Mesendoderm (in vitro differentiated cells): ENCODE measurements at places on chromosomes 16 and 17.

DNA sequence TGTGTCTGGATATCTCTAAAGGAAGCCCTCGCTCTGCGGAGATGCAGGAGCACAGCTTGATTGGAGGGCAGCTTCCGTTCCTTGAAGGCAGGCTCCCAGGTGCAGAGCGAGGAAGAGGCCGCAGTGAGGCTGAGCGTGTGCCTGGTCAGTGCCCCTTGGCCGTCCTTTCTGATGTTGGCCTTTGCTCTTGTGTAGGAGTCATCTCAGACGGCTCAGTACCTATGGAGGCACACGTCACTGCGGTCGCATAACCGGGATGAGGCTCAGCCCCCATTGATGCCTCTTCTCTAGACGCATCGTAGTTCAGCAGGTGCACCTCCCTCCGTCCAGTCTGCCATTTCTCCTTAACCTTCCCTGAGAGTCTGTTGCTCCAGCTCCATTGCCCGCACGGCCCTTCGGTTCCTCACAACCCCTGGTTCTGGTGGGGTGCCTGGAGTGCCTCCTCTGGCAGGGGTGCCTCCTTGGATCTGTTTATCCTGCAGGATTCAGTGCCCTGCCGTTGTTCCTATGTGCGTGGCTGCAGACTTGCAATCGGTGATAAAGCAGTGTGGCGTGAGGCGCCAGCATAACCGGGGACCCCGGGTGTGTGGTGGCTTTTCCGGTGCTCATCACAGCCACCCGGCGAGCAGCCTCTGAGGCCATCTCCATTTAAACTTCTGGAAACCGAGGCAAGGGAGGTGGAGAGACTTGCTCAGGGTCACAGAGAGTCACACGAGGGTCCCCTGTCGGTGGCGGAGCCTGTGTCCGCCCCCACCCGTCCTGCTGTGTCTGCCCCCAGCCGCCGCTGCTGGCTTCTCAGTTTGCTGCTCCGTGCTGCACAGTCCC is 188.8 kb upstream of the CHMP6 start:
- no peak for DNase-seq

GRCh38 chr16:2708955-2709587 is 11.0 kb downstream of the PRSS27 start:
- DNase-seq: no peak

DNA sequence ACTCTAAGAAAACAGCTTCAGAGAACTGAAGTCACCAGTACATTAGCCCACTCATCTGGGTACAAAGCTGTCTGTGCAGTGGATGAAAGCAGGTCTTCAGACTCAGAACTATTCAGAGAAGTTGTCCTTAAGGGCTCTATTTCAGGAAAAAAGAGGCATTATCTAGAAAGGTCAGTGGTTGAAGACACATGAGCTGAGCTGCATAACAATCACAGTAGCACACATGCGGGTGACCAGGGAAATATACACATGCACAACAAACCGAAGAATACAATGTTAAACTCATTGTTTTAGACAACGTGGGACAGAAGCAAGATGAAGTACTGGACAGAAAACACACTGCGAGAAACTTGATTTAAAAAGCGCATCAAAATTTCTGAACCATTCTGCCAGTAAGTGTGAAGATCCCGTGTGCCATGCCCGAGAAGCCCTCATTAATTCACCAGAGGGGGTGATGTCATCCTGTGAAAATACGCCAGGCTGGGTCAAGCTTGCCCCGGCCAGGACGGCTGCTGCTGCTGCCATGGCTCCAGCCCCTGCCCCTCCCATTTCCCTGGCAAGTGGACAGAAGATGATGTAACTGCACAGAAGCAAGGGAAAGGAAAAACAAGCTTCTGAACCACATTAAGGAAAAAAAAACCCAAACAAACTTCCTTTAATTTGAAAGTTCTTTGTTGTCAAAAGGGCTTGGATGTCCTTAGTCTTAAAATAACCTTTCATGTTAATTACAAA is 10.1 kb downstream of the DYNC1LI2 start:
- DNase-seq: peak; percentile 22

GRCh38 chr16:22397464-22397863 is 23.0 kb upstream of the CDR2 start:
- DNase-seq: no peak

DNA sequence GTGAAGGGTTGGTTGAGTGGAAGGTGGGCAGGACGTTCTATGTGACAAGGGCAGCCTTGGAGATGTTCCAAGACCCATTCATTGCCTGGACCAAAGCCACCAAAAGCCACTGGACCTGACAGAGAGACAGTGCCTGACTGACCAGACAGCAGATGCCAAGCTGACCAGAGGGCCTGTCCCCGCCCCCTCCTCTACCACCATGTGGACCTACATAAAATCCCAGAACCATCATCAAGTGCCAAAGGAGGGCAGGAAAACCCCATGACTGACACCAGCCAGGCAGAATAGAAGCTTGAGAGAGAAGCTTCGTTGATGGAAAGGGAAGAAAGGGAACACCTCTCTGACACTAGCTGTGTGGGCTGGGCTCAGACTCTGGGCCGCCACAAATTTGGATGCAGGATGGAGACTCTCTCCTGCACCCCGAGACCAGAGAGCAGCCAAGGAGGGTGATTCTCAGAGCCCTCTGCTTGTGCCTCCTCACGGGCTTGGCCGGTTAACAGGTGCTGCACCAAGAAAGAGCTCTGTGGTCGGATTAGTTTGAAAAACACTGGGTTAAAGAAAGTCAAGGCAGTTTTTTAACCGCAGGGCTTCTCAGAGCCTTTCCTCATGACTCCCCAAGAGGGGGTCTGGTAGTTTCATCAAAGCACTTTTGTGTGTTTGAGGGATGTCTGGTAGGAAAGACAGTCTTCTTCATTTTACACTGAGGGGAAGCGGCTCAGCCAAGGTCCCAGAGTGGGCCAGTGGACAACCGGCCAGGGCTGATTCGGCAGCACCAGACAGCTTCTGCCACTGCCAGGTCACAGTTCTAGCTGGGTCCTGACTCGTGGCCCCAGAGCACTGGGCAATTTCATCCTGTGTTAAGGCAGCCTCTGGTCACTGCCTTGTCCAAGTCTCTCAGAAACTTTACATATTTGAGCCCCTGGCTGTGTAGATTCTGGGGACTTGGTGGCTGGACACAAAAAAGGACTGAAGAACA is 1.7 kb downstream of the TNFRSF13B start:
- DNase-seq: no peak

GRCh38 chr17:59372138-59372751 is 40.8 kb downstream of the YPEL2 start:
- DNase-seq: no peak

GRCh38 chr17:29559640-29560039 is 7.2 kb downstream of the ABHD15 start:
- DNase-seq: no peak

DNA sequence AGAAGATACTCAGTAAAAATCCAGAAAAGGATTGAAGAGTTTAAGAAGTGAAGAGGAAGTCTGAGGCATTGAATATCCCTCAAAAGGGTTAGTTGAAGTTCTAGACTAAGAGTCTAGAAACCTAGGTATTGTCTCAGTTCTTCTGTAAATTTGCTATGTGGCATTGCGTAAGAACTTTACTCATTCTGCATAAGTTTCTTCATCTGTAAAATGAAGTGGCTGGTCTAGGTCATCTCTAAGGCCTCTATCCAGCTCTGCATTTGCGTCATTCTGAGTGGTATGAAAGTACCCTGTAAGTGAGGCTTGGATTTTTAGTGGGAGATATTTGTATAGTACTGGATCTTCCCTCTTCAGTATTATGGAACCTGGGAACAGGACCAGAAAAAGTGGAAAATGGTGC is 130.2 kb downstream of the MYO1D start:
- no peak for DNase-seq

- DNase-seq: no peak
Measured at GRCh38 chr17:56824503-56824902, 9.2 kb downstream of the C17orf67 start.

GRCh38 chr17:76578376-76578775 is 7.3 kb downstream of the ST6GALNAC2 start:
- no peak for DNase-seq

DNA sequence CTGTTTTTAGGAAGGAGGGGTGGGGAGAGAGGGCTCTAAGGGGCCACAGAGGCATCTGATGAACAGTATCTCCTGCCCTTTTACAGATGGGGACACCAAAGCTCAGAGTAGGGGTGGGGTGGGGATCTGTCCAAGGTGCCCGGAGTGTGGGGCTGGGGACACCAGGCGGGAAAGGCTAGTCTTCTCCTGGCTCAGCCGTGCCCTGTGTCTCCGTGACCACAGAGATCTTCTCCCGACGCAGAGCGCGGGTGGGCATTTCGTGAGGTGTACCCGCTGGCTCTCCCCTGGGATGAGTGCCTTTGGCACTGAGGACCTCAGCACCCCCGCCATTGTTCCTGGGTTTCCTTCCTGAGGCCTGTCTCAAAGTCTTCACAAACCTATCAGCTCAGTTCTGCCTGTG is 209.6 kb downstream of the NTN1 start:
- no peak for DNase-seq

DNA sequence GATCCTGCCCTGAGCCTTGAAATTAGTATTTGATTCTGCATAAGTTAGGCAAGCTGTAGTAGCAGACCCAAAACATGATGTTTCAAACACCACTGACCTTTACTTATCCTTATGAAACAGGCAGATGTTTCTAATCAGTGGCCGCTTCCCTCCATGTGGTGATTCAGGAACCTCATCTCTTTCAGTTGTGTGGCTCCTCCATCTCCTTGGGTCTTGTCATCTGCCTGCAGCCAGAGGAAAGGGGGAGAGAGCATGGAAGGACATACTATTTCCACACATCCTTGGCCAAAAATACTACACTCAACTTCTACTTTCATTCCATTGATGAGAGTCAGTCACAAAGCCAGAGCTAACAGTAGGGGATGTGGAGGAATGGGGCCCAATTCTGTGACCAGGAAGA is 41.6 kb upstream of the IRX6 start:
- DNase-seq: no peak
